Fibroblast of villous mesenchyme (primary cell): ENCODE measurements at places on chromosomes 11 and 22.

DNA sequence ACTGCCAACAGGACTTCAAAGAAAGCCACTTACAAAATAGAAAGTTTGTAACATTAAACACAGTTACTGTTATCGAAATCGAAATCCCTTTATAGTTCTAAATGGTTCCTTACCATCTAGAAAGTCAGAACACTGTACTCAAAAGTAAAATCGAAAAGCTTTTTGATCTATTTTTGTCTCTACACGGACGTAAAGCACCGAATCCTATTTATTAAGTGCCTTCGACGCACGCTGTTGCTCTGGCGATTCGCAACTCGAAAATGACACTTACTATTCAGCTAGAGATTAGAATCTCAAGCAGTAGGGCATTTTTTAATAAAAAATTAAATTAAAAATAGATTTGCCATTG lies 78.3 kb downstream of the LARGE1 start:
- DNase-seq, result no peak

GRCh38 chr11:75200051-75200450 lies 40.5 kb upstream of the TPBGL start:
- DNase-seq, result no peak

- DNase-seq, result no peak
Measured at GRCh38 chr11:61710019-61710418, 29.8 kb downstream of the DAGLA start.

GRCh38 chr11:95092549-95093324 lies 3.1 kb downstream of the ENDOD1 start:
- peak; percentile 80 for DNase-seq

DNA sequence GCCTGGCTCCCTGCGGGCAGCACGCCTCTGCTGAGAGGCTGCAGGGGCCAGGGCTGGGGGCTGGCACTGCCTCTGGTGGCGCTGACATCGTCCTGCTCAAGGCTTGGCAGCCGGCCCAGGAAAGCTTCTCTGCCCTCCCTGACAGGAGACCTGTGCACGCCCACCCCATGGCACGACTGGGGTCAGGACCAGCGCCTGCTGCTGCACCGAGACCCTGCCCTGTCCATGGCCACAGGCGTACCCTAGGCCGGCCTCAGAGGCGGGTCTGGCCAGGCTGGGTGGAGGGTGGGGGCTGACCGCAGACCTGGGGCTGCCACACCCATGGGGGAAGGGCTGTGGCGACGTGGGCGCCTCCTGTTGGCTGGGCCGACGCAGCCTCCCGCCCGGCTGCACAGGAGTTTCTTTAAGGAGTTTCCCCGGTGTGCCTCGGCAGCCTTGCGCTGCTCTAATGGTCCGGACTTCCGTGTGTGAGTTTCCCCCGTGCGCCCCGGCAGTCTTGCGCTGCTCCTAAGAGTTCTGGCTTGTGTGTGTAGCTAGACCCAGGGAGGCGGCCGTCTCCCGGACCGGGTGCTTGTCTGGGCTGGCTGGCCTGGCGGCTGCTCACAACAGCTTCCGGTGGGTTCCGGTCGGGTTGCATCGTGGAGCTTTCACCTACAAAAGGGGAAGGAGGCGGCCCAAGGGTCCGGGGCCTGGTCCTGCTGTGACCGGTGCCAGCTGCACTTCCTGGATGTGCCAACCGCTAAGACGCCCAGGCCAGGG lies 4.6 kb downstream of the TRABD start:
- peak; percentile 83 for DNase-seq

DNA sequence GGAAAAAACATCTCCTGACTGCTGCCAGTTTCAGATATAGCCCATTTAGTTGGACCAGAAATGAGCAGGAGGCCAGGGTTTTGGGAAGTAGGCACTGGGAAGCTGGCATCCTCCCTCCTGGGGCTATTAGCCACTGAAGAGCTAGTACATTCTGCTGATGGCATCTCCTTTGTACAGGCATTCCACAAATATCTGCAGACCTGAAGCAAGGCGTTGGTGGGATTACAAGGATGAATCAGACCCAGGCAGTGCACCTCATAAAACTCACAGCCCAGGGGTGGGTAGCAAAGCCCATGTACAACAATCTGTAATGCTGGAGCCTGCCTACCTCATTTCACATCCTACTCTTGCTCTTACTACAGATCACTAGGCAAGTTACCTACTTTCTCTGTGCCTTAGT lies 27.5 kb upstream of the POU2AF1 start:
- no peak for DNase-seq
